Left lung (tissue), 14 donors: ENCODE measurements at places on chromosomes 13 and 19.

GRCh38 chr13:102569488-102569887 lies 27.3 kb upstream of the TPP2 start:
- DNase-seq = no peak

DNA sequence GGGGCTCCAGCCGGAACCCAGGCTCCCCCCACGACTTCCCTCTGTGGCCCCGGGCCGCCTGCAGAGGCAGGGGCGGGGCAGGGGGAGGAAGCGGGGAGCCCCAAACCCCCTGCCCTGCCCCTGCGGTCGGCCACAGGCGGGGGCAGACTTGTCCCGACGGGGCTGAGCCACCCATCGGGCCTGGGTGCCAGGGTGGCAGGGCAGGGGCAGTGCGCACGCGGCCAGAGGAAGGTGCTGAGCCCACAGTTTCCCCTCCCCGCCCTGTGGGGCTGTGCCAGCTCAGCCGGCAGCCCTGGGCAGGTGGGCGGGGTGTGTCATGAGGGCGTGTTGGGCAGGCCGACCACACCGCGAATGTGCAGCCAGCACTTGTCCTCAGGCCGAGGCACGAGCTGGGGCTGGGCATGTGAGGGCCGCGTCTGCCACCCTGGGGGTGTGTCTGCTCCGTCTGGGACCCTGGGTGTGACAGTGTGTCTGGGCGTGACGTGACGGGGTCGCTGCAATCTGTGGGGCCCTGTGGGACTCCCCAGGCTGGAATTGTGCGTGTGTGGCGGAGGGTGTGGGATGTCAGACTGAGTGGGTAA lies 17.7 kb downstream of the CCDC97 start:
- DNase-seq = peak; percentile 91

DNA sequence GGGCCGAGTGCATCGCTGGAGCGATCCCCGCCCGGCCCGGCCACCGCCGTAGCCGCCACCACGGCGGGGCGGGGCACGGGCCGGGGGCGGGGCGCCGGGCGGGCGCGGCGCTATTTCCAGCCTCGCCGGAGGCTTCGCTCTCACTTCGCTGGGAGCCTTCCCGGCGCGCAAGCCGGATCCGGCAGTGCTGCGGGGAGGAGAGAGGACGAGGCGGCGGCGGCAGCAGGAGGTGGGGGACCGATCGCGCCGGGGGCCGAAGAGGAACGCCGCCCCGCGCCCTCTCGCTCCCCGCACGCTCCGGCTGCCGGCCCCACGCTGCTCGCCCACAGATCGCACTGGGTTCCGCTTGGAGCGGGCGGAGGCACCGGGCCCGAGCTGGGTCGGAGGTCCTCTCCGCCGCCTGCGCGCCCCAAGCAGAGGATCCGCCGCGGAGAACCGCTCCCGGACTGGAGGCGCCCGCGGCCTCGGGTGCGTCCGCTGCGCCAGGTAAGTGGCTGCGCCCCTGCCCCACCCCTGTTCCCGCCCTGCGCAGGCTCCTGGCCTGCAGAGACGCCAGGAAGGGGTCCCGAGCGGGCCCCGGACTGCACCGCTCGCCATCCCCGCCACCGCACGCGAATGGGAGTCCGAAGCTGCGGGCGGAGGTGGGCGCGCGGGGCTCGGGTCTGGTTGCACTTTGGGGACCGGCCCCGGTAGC lies at the start of gene CHST8:
Gene CHST8, plus strand, starts transcription at position 143 of the 694 bp plus-strand sequence. CDS start 67,309 bp downstream, outside the sequence.
- DNase-seq = no peak

- peak; percentile 65 for DNase-seq
Observed at GRCh38 chr13:111519490-111520170, 199.2 kb downstream of the TEX29 start.

DNA sequence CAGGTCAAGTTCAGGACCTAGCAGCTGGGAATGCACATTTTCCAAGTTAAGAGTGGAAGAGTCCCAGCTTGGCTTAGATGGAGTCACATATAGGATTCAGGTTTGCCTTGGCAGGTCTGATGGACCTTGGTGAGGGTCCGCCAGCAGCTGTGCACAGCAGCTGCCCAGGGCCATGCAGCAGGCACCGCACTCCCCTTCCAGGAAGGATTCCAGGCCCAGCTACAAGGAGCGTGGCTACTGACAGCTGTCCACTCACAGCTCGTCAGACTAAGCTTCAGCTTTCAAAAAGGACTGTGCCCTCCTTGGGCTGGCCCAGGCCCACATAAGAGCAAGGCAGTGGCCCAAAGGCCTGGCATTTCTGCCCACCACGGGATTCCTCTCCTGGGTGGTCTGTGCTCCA lies 68.4 kb downstream of the ALOX5AP start:
- no peak for DNase-seq
